ENCODE measurements at places on chromosomes 4 and X.

GRCh38 chrX:24480400-24480865, 15.3 kb downstream of the PDK3 start:
- DNase-seq = peak; percentile 70

DNA sequence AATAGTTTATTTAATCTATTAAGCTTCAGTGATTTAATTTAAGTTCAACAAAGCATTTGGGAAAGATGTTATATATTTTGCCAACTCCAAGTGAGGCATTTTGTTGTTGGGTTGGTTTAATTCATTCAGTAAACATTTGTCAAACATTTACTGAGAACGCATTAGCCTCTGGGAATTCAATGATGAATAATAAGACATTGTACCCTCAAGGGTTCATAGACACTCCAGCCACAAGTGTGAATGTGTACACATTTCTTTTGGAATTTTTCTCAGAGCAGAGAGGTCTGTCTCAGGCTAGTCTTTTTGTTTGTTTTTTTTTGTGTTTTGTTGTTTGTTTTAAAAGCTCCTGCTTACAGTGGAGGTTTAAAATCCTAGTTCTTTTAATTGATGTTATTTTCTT, 203.9 kb downstream of the SOWAHB start:
- DNase-seq = no peak

- DNase-seq = peak; percentile 94
Observed at GRCh38 chr4:165716472-165716871, 156.6 kb upstream of the TLL1 start.

- no peak for DNase-seq
Observed at GRCh38 chr4:88045021-88045420, 37.6 kb downstream of the PKD2 start.

DNA sequence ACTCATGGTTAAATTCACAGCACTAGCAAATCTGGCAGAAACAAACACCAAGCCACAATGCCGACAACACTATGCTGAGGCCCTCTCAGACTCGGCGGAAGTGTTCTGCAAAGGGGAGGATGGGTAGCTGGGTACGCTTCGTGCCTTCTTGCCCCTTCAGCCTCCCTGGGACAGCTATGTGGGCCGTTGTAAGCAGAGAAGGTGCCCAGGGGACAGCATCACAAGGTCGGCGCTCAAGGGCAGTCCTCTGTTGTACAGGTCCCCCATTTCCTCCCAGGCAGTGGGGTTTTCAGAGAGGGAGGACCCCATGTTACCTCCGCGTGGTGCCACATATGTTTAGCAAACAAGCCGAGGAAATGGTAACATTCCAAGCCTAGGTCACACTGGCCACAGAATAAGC, 173.6 kb downstream of the AFAP1 start:
- DNase-seq = no peak

- DNase-seq = no peak
Observed at GRCh38 chr4:169707958-169708643, 49.6 kb downstream of the HPF1 start.

GRCh38 chr4:124590480-124590879, 122.1 kb downstream of the ANKRD50 start:
- no peak for DNase-seq

DNA sequence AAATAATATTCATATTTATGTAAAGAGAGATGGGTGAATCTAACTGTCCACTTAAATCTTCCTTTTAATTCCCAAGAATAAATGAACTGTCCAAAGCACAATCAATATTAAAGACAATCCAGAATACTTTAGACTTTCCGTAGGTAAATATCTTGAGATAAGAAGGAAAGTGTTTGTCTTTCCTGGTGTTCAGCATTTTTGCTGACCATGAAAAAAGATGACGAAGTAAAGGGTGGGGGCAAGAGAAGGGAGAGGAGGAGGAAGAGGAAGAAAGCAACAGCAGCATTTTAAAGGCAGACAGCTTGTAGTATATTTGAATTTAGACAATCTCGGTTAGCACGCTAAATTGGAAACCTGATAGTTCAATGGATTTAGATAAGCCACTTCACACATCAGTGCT, 498.2 kb downstream of the KCNIP4 start:
- DNase-seq = no peak

DNA sequence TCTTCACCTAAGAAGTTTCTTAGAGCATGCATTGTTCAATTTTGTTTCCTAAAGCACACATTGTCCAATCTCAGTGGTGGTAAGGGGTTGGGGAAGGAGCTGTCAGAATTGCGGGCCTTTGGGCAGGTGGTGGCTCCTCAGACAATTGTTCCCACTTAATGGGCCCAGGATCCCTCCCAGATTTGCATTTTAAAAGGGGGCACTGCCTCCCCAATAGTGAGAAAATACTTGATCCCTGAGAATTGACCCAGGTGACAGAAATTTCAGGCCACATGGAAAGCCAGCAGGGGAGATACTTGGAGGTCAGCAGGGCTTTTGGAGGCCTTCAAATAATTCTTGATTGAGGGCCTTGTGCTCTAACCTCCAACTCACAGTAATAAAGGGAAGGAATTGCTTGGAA, 217.1 kb downstream of the ZNF674 start:
- no peak for DNase-seq

DNA sequence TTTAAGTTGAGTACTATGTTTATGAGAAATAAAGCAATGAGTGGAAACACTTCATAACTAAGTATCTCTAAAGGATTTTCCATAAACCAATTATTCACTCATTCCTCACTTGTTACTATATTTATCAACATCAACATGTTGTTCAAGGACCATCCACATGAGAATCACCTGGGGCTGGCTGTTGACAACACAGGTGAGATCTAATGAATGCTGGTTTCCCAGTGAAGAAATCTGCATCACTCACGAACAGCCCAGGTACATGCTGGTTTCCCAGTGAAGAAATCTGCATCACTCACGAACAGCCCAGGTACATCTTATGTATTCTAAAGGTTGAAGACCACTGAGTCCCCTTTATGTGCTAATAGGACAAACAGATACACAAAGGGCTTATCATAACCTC, 32.5 kb downstream of the TSPAN5 start:
- no peak for DNase-seq

DNA sequence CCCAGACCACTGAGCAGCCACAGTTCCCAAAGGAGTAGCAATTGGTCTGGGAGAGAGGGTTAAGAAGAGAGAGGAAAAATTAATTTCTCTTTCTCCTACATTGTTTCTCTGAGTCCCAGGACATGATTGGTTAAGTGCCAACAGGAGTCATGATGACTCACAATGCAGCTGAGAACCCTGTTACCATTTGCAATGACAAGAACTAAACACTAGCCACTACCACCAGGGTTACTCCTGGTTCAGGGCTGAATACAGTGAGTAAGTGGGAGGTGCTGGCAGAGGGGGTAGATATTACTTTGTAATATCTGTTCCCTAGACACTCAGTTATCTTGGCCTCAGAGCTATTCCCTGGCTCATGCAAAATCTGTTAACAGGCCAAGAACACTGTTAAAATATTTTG, 18.0 kb downstream of the ETDC start:
- DNase-seq = no peak

GRCh38 chr4:14856062-14856933, 146.0 kb upstream of the CPEB2 start:
- no peak for DNase-seq

DNA sequence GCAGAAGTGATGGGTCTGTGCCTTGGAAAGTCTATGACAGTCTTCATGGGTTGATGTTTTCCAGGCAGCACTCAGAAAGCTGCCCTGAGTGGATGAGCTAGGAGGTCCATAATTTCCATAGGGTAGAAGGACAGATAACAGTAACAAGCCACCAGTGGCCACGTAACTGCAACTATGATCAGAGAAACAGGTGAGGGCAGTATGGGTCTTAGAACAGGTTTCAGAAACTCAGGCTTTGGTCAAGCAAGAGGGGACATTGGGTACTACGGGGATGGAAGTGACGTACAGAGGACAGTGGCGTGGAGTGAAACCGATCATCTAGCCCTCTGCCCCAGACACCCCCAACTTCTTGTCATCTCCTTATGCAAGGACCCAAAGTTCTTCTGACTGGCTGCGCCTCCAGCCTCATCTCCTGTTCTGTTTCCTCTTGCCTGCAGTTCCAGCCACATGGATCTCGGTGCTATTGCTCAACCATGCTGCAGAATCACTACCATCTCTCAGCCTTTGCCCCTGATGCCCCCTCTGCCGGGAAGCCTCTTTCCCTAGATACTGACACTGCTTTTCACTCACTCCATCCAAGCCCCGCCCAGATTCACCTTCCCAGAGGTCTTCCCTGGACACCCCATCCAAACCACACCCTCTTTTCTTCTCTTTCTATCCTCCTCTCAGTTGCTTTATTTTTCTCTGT, 123.4 kb downstream of the MFAP3L start:
- DNase-seq = peak; percentile 24

GRCh38 chrX:133380711-133381619, 34.3 kb downstream of the GPC4 start:
- DNase-seq = no peak

- no peak for DNase-seq
Observed at GRCh38 chrX:112935029-112935428, 94.4 kb upstream of the AMOT start.

- peak; percentile 28 for DNase-seq
Observed at GRCh38 chr4:147157860-147158701, 212.4 kb upstream of the TTC29 start.

DNA sequence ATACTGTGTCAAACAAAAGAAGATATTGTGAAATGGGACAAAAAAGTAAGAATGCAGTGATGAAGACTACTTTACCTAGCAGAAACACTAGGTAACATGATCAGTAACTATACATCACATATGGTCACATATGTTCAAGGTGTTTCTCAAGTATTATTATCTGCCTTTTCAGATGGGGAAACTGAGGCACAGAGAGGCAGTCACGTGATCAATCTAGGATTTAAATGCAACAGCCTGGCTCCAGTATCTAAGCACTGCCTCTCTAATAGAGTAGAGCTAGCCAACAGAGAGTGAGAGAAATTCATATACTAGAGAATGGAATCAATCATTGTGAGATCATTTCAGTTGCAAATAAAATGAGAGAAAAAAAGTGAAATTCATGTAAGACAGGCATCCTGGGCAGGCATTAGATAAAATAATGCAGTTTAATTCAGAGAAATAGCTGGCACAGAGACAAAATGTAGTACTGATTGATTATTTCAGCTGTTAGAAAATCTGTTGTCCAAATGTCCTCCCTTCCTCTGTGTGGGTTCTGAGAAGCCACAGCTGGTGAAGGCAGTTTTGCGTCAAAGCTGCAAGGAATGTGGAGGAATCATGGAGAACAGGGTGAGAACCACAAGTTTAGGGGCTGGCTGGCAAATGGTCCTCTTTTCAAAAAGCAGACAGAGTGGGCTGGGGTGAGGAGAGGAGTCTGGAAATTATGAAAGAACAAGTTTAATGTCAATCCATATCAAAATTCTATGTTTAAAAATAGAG, 26.0 kb downstream of the SMIM43 start:
- no peak for DNase-seq

- DNase-seq = peak; percentile 45
Observed at GRCh38 chr4:77618383-77619241, 13.0 kb downstream of the CXCL13 start.

- no peak for DNase-seq
Observed at GRCh38 chr4:183635321-183635720, 23.7 kb downstream of the RWDD4 start.

DNA sequence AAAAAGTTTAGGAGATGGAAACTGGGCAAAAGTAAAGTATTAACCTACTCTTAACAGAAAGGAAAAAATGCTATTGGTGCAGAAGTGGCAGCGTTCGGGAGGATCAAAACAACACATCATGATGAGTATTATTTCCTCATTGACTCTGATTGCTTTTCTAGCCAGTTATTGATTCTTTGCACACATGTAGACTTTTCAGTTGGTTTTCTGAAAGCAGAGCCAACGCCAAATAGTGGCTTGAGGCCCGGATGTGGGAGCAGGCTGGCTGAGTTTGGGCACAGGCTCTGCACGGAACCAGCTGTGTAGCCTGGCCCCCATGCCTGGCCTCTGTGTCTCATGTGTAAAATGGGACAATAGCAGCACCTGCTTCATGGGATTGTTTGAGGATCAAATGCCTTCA, 21.8 kb downstream of the STOX2 start:
- no peak for DNase-seq
